ENCODE measurements at places on chromosomes 12 and 14. TPM values are rescaled to one million over a fixed set of nuclear protein-coding genes. Genes with fewer than 3 reads are reported as not detected.

DNA sequence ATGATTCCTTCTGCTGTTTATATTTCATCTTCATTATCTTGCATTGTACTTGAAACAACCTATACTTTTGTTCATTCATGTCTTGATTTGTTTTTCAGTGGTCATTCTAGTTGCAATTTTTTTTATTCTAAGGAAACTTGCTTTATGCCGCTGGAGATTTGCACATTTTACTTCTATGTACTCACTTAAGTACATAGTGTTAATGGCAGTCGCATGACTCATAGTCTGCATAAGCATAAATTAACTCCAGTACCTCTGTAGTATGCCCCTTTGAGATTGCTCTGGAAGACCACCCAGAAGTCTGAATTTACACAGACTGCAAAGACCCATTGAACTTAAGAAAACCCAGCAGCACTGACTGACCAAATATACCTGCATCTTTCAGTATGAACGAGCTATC lies 77.0 kb downstream of the MSRB3 start:
- H3K27ac ChIP-seq, result no peak overlapping the region
- no peaks in the 10 kb centered on the region for H3K4me1 ChIP-seq

GRCh38 chr12:46535907-46536306 lies 163.3 kb upstream of the SLC38A2 start:
- no peaks in the 10 kb centered on the region for H3K27me3 ChIP-seq
- peaks cover 5% of the 10 kb centered on the region for H3K36me3 ChIP-seq
- no peak for DNase-seq
- H3K27ac ChIP-seq, result no peak overlapping the region
- peaks cover 8% of the 10 kb centered on the region for H3K4me1 ChIP-seq

The KRT82 gene
- not detected for total RNA-seq

DNA sequence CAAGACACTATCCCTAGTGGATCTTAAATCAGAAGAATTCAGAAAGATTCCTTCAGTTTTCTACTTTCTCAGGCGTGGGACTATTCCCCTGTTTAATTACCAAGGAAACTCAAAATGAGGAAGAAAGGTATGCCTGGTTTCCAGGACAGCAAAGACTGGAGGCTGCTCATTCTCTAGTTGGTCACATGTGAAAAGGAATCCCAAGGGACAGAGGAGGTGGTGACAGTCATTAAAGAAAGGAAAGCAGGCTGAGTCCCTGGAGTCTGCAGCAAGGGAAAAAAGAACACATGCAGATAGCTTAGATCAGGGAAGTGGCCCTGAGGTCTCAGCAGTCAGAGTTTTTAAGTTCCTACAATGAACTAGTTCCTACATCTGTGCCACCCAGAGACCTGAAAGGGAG lies 165.4 kb upstream of the CCDC198 start:
- H3K27me3 ChIP-seq, result no peaks in the 10 kb centered on the region
- no peak overlapping the region for H3K27ac ChIP-seq
- DNase-seq, result no peak
- no peaks in the 10 kb centered on the region for H3K4me1 ChIP-seq
- H3K4me3 ChIP-seq, result no peak overlapping the region
- no peaks in the 10 kb centered on the region for H3K36me3 ChIP-seq

The CEBPE gene
- 0.27 TPM for total RNA-seq

GRCh38 chr14:40365305-40365704 lies 933.1 kb upstream of the FBXO33 start:
- no peak for DNase-seq
- H3K4me3 ChIP-seq, result no peak overlapping the region

- no peak overlapping the region for H3K27ac ChIP-seq
- peak; percentile 75 for DNase-seq
- H3K4me3 ChIP-seq, result no peak overlapping the region
- H3K4me1 ChIP-seq, result peaks cover 13% of the 10 kb centered on the region
- peaks cover 14% of the 10 kb centered on the region for H3K27me3 ChIP-seq
- H3K36me3 ChIP-seq, result no peaks in the 10 kb centered on the region
Observed at GRCh38 chr12:12171991-12172511, 94.8 kb downstream of the LRP6 start.

The FAM222A gene
- total RNA-seq, result 1.0 TPM

The AMN gene
- total RNA-seq, result 1.4 TPM

All from activated CD8-positive, alpha-beta T cell treated with anti-CD3 and anti-CD28 coated beads for 36 hours (primary cell).